Adrenal gland (tissue), 19 donors: ENCODE measurements at places on chromosomes 4 and X. TPM values are rescaled to one million over a fixed set of nuclear protein-coding genes. Genes with fewer than 3 reads are reported as not detected.

GRCh38 chr4:6991249-6991648 lies 51.9 kb upstream of the TADA2B start:
- no peaks in the 10 kb centered on the region for H3K36me3 ChIP-seq
- no peak for DNase-seq
- peaks cover 56% of the 10 kb centered on the region for H3K4me1 ChIP-seq
- no peaks in the 10 kb centered on the region for H3K27me3 ChIP-seq
- H3K27ac ChIP-seq: peak overlapping the region; percentile 88

DNA sequence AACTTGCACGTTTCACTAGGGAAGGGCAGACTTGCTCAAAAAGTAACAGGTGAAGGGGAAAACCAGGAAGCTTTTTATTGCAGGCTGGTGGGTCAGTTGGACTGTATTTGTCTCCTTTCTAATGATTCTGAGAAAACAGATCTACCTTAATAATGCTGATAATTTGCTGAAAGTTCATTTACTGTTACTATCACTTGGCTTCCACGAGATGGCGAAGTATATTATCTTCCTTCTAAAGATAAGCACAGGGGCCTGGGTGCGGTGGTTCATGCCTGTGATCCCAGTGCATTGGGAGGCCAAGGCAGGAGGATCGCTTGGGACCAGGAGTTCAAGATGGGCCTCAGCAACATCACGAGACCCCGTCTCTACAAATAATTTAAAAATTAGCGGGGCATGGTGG lies 16.4 kb downstream of the CCKAR start:
- DNase-seq: no peak
- no peaks in the 10 kb centered on the region for H3K4me1 ChIP-seq
- no peaks in the 10 kb centered on the region for H3K27me3 ChIP-seq
- no peaks in the 10 kb centered on the region for H3K36me3 ChIP-seq

- H3K27ac ChIP-seq: no peak overlapping the region
- no peaks in the 10 kb centered on the region for H3K36me3 ChIP-seq
- no peaks in the 10 kb centered on the region for H3K27me3 ChIP-seq
- DNase-seq: no peak
- H3K4me3 ChIP-seq: no peak overlapping the region
Observed at GRCh38 chr4:3111461-3111860, 37.0 kb downstream of the HTT start.

- DNase-seq: no peak
- peaks cover 7% of the 10 kb centered on the region for H3K27me3 ChIP-seq
- H3K4me3 ChIP-seq: no peak overlapping the region
- H3K27ac ChIP-seq: no peak overlapping the region
Observed at GRCh38 chr4:80259012-80259411, 7.5 kb upstream of the FGF5 start.

GRCh38 chr4:7227008-7227407 lies 34.7 kb downstream of the SORCS2 start:
- H3K36me3 ChIP-seq: no peaks in the 10 kb centered on the region
- DNase-seq: no peak
- H3K27me3 ChIP-seq: no peaks in the 10 kb centered on the region

DNA sequence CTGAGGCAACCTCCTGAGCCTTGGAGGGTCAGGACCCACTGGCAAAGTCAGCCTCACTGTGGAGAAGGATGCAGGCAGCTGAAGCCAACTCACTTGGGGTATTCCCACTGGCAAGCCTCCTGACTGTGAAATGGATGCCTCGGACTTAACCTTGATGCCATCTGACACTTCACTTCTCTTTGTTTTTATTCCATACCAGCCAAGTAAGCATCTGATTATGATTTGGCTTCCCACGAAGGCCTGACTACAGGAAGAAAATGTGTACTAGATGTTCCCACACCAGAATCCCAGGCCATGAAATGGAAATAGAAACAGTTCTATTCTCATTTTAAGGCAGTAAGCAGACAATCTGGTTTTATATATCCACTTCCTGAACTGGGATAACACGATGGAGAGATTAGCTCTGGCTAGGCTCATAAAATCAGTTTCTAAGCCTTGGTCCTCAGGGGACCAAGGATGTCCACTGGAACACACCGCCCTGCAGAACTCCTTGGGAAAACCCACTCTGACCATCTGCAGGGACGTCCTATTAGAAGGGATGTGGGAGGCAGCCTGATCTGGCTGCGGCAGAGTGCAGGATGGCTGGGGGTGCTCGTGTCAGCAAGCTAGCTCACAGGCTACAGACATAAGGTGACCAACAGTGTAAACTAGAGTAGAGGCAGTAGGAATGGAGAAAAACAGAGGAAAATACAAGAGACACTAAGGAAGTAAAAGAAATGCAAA lies 89.3 kb downstream of the TSPAN5 start:
- no peak for DNase-seq
- H3K4me3 ChIP-seq: no peak overlapping the region
- no peaks in the 10 kb centered on the region for H3K27me3 ChIP-seq
- no peaks in the 10 kb centered on the region for H3K36me3 ChIP-seq

DNA sequence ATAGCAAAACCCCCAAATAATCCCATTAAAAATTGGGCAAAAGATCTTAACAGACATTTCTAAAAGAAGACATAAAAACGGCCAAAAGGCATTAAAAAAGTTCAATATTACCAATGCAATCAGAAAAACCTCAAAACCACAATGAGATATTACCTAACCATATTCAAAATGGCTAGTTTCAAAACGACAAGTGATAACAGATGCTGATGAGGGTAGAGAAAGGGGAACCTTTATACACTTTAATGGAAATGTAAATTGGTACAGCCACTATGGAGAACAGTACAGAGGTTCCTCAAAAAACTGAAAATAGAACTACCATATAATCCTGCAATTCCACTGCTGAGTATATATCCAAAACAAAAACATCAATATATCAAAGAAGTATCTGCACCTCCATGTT lies 6.2 kb downstream of the AADAT start:
- H3K4me3 ChIP-seq: no peak overlapping the region
- H3K36me3 ChIP-seq: no peaks in the 10 kb centered on the region
- H3K27ac ChIP-seq: no peak overlapping the region
- DNase-seq: no peak

DNA sequence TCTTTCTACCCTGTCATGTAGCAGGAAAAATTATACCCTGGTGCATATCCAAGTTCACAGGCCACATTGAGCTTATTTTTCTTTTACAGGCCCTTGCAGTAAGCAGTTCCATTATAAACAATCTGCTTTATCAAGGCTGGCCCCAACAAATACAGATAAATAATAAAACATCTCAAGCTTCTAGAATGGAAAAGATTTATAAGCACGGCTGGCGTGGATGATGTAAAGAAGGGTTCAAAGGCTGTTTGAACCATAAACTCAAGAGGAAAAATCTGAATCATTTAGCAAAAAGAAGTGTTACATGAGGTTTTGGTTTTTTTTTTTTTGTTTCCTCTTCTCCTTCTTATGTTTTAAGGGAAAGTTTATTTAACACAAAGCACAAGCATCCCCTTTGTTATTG lies 109.7 kb downstream of the UNC5C start:
- no peak overlapping the region for H3K27ac ChIP-seq
- H3K36me3 ChIP-seq: no peaks in the 10 kb centered on the region
- H3K4me1 ChIP-seq: peaks cover 5% of the 10 kb centered on the region
- H3K27me3 ChIP-seq: no peaks in the 10 kb centered on the region

DNA sequence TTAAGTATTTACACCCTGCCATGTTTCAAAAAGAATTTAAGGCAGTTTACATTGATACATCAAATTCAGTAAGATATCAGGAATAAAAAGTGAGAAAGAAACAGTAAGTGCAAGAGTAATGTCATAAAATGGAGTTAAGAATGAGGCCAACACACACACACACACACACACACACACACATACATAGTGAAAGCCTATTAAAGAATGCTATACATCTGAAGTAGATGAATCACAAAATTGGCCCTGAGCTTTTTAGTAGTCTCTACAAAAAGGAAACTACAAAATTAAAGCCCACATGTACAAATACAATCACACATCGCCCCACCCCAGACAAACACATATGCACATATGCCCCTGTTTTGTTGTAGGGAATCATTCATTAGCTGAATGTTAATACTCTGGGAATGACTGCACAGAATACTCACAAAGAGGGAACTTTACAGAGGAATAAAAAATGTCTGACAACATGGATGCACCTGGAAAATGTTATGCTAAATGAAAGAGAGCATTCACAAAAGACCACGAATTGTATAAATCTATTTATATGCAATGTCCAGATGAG lies 428.8 kb downstream of the IL15 start:
- no peak overlapping the region for H3K4me3 ChIP-seq
- H3K36me3 ChIP-seq: no peaks in the 10 kb centered on the region
- no peaks in the 10 kb centered on the region for H3K4me1 ChIP-seq
- no peak overlapping the region for H3K27ac ChIP-seq

DNA sequence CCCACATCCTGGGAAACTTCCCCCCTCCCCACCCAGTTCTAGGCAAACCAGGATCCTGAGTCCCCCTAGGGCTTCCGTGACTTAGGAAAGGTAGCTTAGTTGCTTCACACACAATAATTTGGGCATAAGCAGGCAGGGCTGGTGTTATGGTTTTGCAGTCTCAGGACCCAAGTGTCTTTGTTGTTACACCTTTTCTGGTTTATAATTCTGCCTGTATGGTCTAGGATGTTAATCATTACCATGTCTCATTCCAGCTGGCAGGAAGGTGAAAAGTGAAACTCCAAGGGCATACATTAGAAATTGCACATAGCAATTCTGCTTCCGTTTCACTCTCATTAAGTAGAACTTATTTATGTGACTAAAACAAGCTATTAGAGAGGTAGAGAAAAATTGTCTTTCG lies 16.8 kb downstream of the UGT8 start:
- H3K36me3 ChIP-seq: no peaks in the 10 kb centered on the region
- DNase-seq: no peak
- no peaks in the 10 kb centered on the region for H3K27me3 ChIP-seq
- no peak overlapping the region for H3K27ac ChIP-seq

DNA sequence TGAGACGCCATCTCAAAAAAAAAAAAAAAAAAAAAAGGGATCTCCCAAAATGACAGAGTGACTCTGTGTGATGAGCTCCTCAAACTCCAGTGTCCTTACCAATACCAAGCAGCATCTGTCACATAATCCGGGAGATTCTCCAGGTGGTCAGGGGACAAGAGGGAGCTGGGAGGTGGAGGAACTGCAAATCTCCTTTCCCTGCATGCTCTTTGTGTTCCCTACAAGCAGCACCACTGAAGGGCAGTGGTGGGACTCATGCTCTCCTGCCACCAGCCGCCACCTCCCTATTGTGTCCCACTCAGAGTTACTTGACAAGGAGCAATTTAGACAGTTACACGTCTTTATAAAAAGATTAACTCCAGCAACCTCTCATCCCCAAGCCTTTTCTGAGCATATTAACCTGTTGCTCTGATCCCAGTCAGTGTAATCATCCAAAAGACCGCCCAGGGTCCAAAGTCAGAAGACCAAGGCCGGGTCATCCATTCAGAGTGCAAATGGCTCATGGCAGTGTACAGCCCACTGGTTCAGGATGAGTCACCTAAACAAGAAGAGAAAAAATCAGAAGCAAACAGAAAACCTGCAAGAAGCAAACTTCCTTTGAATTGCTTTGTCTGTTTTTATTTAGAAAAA lies 23.6 kb downstream of the MGST2 start:
- no peaks in the 10 kb centered on the region for H3K36me3 ChIP-seq
- H3K4me1 ChIP-seq: peaks cover 31% of the 10 kb centered on the region
- H3K27me3 ChIP-seq: no peaks in the 10 kb centered on the region
- no peak overlapping the region for H3K4me3 ChIP-seq

DNA sequence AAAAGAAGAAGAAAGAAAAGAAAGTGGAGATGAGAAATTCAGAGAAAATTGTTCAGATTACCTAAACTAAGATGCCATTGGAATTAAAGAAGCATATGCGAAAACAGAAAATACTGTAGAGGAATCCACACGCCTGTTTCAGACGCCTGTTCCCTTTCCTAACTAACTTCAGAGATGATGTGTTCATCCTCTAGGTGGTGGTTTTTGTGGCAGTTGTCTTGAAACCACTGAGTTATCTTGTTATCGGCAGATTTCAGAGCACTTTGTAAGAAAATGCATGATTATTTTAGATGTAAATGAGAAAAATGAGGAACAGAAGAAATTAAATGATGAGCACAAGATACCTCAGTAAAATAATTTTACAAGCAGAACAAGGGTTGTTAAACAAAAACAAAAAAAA lies 48.3 kb downstream of the FUNDC1 start:
- no peak for DNase-seq
- no peak overlapping the region for H3K27ac ChIP-seq
- H3K27me3 ChIP-seq: peaks cover 11% of the 10 kb centered on the region
- H3K4me3 ChIP-seq: no peak overlapping the region
- no peaks in the 10 kb centered on the region for H3K36me3 ChIP-seq

- H3K27me3 ChIP-seq: peaks cover 33% of the 10 kb centered on the region
- DNase-seq: no peak
- no peaks in the 10 kb centered on the region for H3K4me1 ChIP-seq
- H3K27ac ChIP-seq: no peak overlapping the region
Observed at GRCh38 chrX:111498538-111499103, 12.8 kb upstream of the SERTM2 start.

- no peak overlapping the region for H3K4me3 ChIP-seq
- H3K4me1 ChIP-seq: no peaks in the 10 kb centered on the region
- no peak overlapping the region for H3K27ac ChIP-seq
- peaks cover 3% of the 10 kb centered on the region for H3K27me3 ChIP-seq
Observed at GRCh38 chrX:25198253-25198652, 182.5 kb upstream of the ARX start.

- H3K4me3 ChIP-seq: no peak overlapping the region
- no peaks in the 10 kb centered on the region for H3K27me3 ChIP-seq
- no peak for DNase-seq
- H3K36me3 ChIP-seq: no peaks in the 10 kb centered on the region
- no peak overlapping the region for H3K27ac ChIP-seq
Observed at GRCh38 chr4:84146300-84146959, 352.7 kb downstream of the NKX6-1 start.

AFF2 gene
- total RNA-seq: 2.0 TPM

MAGEA12 gene
- not detected for total RNA-seq

ITM2A gene
- total RNA-seq: 23.1 TPM

POU3F4 gene
- not detected for total RNA-seq
